Muscle of leg (tissue), 16 donors: ENCODE measurements at places on chromosomes 16 and 17.
A peak's percentile ranks its signal among the peaks of the same experiment; 100 is the strongest.

DNA sequence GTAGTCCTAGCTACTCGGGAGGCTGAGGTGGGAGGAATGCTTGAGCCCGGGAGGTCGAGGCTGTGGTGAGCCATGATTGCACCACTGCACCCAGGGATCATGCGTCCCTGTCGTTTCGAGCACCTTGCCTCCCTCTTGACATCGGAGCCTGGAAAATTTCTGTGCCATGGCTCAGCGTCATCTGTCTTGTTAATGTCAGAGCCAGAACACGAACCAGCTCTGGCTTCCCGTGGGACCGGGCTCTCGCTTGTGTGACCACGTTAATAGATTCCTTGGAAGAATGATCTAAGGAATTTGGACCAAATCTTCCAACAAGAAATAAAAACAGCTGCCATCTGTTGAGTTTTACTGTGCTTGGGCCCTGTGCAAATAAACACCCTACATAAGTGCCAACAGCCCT is 117.7 kb downstream of the ABCC1 start:
- no peak for DNase-seq

DNA sequence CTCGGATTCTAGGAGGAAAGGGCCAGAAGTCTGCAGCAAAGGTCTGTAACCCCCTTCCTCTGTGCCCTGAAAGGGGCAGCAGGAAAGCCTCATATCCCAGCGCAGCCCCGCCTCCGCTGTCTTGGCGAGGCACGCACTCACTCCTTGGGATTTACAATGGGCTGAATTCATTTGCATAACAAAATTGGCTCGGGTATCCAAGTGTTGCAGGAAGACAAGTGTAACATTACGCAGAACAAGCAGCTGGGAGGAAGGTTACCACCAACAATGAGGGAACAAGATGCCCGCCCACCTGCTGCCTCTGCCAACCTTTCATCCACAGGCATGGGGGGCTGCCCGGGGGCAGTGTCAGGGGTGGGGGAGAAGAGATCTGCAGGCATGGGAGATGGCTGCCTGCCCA is 130.4 kb downstream of the MRM1 start:
- DNase-seq = peak; percentile 22

GRCh38 chr17:31907342-31907962 is 5.9 kb upstream of the UTP6 start:
- peak; percentile 72 for DNase-seq

- no peak for DNase-seq
Observed at GRCh38 chr16:57616876-57617275, 11.6 kb upstream of the ADGRG1 start.

DNA sequence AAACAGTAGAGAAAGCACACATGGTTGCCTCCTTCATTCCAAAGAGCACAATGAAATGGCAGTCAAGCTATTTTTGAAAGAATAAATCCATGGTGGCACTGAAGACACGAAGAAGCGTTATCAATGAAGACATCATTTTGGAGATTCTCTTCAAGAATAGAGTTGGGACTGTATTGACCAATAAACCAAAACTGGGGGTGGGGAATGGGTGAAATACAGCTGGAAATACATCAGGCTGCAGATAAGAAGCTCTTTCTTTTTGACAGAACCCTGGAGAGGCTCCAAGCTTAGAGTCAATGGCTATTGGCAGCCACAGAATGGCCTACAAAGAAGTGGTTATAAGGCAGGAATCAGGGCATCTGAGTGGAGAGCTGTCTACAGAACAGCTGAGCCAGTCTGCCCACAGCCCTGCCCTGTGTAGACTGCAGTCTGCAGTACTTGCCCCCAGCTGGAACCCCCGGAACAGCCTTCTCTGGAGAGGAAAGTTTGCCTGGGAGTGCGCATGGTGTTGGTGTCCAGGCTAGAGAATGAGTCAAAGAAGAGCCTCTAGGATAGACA is 100.4 kb downstream of the STX8 start:
- DNase-seq = peak; percentile 25

GRCh38 chr17:10172241-10172741 is 26.1 kb downstream of the GAS7 start:
- DNase-seq = peak; percentile 45

- no peak for DNase-seq
Observed at GRCh38 chr16:83714286-83714685, 93.5 kb upstream of the HSBP1 start.

DNA sequence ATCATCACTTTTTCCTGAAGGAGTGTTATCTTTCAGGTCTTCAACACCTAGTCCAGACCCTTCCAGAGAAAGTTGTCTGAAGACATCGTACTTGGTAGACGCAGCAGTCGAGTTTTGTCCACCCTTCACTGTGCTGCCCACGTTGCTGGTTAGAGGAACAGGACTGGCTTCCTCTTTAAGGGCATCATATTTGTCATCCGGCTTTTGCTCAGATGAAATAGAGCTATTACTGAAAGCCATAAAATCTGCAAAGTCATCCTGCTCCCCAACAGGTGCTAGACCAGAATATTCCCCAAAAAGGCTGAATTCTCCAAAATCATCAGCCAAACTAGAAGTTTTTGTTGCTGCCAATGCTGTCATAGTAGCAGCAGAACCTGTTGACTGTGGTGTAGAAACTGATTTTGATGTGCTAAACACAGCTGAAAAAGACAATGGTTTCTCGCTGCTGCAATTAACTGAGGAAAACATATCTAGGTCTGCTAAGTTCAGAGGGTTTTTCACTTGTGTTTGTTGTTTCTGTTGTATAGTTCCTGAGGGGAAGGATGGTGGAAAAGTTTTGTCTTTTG is 55.7 kb downstream of the SYNRG start:
- no peak for DNase-seq

- peak; percentile 81 for DNase-seq
Observed at GRCh38 chr17:2398655-2399571, 1.9 kb downstream of the MNT start.

- no peak for DNase-seq
Observed at GRCh38 chr17:78501241-78502036, 75.8 kb downstream of the DNAH17 start.

- DNase-seq = no peak
Observed at GRCh38 chr16:85376292-85377095, 236.6 kb upstream of the GSE1 start.

- no peak for DNase-seq
Observed at GRCh38 chr17:29070781-29071180, 27.8 kb downstream of the PIPOX start.

DNA sequence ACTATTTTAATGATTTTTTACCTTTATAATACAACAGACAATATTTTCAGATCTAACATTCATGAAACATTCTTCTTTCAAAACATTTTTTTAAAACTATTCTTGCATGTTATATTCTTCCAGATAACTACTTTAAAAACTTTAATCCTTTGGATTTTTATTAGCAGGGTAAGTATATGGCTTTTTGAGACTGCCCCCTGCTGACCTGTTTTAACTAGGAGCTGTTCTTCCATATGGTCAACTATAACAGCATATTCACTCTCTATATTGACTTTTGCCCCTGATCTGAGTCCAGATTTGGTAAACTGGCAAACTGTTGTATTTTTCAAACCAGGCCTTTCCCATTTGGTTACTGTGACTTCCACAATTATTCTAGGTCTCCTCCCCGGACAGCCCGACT is 16.5 kb downstream of the ZNF18 start:
- no peak for DNase-seq

GRCh38 chr16:31365131-31365865 is 10.3 kb downstream of the ITGAX start:
- DNase-seq = no peak

DNA sequence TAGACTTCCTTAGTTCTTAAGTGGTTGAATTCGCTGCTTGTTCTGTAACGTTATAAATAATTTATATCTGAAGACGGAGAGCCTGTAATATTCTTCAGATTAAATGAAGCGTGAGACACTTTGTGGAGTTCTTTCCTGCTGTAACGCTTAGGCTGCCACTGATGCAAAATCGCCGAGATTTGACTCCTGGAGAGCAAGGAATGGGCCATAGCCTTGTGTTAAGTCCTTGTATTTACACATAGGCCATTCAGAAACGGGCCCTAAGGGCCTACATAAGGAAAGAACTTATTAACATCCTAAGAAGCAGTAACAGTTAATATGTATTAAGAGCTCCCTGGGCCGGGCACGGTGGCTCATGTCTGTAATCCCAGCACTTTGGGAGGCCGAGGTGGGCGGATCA is 936 bp downstream of the EMC6 start:
- DNase-seq = no peak

DNA sequence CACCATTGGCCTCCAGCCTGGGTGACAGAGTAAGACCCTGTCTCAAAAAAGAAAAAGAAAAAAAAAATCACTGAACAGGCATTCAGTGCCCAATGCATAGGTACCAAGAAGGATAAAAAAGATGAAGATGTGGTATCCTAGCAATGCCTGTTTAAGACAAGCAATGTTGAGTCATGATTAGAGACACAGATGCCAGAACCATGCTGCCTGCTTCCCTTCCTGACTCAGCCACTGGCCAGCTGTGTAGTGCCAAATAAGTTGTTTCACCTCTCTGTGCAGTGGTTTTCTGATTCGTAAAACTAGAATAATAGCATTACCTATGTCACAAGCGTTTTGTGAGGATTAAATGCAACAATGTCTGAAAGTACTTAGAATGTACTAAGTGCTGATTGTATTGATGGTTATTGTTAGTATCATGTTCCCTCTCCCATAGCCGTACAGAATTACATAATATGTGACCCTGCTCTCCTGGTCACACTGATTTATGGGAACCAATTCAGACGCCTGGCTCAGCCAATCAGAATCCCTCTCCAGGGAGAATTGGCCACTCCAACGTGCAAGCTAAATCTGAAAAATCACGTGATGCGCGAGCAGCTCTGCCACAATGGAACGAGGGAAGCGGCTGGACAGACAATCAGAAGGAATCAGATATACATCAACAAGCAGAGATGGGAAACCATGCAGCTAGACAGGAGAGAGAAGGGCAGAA is 241.9 kb downstream of the SLC39A11 start:
- DNase-seq = peak; percentile 28

- peak; percentile 64 for DNase-seq
Observed at GRCh38 chr17:59391021-59391420, 59.6 kb downstream of the YPEL2 start.

- peak; percentile 45 for DNase-seq
Observed at GRCh38 chr17:55420776-55421178, 858 bp downstream of the MMD start.

DNA sequence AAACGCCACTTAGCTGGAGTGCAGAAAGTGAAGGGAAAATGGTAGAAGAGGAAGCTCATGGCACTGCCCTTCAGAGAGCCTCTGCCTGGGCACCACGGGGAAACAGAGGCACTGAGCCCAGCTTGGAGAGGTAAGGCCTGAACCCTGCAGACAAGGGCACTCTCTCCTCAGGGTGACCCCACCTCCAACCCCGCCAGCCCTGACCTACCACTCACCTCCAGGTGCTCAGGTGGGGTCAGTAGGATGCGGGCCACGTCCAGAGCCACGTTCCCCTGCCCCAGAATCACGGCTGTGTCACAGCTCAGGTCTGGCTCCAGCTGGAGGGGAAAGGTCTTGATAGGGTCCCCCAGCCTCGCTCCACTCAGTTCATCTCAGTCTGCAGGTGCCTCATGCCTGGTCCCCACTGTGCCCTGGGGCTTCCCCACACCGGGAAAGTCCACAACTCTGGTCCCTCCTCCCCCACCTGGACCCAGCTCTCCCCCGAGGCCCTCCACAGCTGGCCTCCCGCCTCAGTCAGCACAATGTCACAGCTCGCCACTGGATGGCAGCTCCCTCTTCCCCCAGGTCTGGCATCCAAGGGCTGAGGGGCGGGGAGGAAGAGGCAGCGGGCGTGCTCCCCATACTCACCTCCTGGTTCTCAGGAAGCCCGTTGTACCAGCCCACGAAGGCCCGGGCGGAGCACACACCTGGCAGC is 6.0 kb upstream of the GRIN2C start:
- no peak for DNase-seq

DNA sequence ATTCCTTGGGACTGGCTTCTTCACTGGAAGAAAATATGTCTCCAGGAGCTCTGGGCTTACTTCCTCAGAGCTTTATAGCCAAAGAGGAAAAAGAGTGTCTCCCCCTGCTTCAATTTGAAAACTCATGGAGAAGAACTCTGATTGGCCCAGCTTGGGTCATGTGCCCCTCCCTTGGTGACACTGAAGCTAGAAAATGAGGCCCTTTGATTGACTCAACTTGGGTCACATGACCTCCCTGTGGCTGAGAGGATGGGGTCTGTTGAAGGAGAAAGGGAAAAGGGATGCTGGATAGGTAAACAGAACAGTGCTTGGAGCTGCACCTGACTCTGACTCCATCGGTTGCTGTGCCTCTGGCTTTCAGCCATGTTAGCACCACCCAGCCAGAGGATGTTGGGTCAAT is 70.6 kb upstream of the KSR1 start:
- no peak for DNase-seq

- DNase-seq = peak; percentile 56
Observed at GRCh38 chr16:53785044-53785443, 81.1 kb downstream of the FTO start.

- peak; percentile 17 for DNase-seq
Observed at GRCh38 chr16:24041834-24042631, 206.2 kb downstream of the PRKCB start.

- DNase-seq = no peak
Observed at GRCh38 chr16:51950118-51950780, 596.7 kb downstream of the TOX3 start.

GRCh38 chr16:87336434-87337240 is 19.4 kb upstream of the C16orf95 start:
- DNase-seq = no peak

- peak; percentile 63 for DNase-seq
Observed at GRCh38 chr17:48037036-48037837, at the start of gene COPZ2. Gene COPZ2 (minus strand): TSS chr17:48037797. CDS start chr17:48037777, 20 bp downstream.

- DNase-seq = peak; percentile 95
Observed at GRCh38 chr16:55508941-55509931, at the start of gene LPCAT2. Gene LPCAT2 (plus strand): TSS chr16:55509072. CDS start chr16:55509182, 110 bp downstream.

GRCh38 chr16:30985401-30986128 is 558 bp downstream of the HSD3B7 start:
- DNase-seq = peak; percentile 57

GRCh38 chr17:17877529-17878358 is 41.0 kb upstream of the SREBF1 start:
- peak; percentile 95 for DNase-seq

DNA sequence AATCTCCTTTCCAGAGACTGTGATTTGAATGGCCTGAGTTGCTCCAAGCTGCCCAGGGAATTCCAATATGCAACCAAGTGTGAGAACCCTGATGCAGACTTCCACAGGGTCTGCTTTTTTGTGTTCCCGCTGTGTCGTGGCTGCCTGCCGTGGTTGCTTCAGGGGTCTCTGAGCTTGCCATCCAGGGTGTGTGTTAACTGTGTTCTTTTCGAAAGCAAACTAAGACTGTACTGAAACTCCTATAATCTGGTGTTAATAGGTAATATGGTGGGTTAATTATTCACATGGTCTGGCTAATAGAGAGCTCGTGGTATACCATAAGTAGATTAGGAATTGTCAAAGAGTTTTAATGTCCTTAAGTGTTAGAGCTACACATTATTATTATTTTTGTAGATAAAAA is 20.7 kb downstream of the UBN1 start:
- DNase-seq = no peak

- DNase-seq = no peak
Observed at GRCh38 chr16:30459456-30459855, 13.1 kb upstream of the ITGAL start.

DNA sequence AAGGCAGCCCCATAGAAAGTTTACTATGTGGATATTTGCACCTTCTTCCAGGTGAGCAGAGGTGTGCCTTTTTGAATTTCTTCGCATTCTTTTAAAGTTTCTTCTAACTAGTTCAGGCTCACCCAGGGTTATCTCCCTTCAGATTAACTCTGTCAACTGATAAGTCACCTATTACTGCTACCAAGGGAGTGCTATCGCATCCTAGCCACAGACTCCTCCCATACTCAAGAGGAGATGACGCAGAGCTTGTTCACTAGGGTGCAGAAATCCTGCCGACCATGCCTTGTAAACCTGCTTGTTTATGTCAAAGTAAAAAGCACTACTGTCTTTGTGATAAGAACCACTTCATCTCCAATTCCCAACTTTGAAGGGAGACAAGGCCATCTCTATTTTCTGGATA is 390.1 kb downstream of the RBFOX1 start:
- no peak for DNase-seq
